CD4-positive, alpha-beta T cell treated with Interleukin-6 at 100 ng/mL for 8 hours (primary cell): ENCODE measurements at places on chromosomes 7 and 10.

DNA sequence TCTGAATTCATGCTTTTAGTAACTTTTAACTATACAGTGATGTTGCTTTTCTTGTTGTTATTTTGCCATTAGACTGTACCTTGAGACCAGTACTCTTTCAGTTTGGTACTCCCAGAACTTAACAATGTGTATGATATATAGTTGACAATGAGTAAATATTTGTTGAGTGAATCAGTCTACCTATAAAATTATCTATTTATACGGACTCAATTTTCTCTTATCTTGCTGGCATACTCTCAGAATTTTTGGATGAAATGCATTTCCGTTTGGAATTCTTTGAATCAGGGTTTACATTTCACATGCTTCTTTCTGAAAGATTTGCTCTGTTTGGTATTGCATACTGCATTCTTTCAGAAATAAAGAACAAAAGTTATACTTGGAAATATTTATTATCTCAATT, 47.8 kb upstream of the LRRC17 start:
- no peak for DNase-seq

- no peak for DNase-seq
These were observed 219.6 kb downstream of the CACNB2 start for GRCh38 chr10:18359812-18360211.

- no peak for DNase-seq
These were observed 122.8 kb upstream of the RHOBTB1 start for GRCh38 chr10:61066661-61067344.

DNA sequence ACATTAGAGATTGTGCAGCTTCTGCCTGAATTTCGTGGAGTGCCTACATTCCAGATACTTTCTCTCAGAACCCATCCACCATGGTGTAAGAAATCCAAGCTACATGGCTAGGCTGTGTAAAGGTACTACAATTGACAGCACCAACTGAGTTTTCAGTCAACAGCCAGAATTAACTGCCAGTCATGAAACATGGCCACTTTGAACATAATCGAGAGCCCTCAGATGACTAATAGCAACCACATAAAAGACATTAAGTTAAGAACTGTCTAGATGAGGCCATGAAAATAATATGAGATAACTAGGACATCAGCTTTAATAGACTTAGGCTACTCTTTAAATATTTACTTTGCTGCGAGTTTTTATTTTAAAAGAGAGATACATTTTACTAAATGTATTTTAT, 1106.8 kb upstream of the LRRTM3 start:
- no peak for DNase-seq

- DNase-seq: no peak
These were observed 105.4 kb upstream of the FRMD4A start for GRCh38 chr10:14435976-14436632.

DNA sequence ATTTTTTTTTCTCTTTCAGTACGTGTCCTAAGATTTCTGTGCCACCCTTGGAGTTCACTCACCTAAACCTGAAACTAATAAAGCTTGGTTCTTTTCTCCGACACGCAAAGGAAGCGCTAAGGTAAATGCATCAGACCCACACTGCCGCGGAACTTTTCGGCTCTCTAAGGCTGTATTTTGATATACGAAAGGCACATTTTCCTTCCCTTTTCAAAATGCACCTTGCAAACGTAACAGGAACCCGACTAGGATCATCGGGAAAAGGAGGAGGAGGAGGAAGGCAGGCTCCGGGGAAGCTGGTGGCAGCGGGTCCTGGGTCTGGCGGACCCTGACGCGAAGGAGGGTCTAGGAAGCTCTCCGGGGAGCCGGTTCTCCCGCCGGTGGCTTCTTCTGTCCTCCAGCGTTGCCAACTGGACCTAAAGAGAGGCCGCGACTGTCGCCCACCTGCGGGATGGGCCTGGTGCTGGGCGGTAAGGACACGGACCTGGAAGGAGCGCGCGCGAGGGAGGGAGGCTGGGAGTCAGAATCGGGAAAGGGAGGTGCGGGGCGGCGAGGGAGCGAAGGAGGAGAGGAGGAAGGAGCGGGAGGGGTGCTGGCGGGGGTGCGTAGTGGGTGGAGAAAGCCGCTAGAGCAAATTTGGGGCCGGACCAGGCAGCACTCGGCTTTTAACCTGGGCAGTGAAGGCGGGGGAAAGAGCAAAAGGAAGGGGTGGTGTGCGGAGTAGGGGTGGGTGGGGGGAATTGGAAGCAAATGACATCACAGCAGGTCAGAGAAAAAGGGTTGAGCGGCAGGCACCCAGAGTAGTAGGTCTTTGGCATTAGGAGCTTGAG, at the start of gene CFTR:
TSS of gene CFTR (plus strand) at position 801 of the 830 bp plus-strand sequence. CDS start 70 bp downstream, outside the sequence.
- no peak for DNase-seq

GRCh38 chr10:14253079-14253478, 77.6 kb downstream of the FRMD4A start:
- no peak for DNase-seq

DNA sequence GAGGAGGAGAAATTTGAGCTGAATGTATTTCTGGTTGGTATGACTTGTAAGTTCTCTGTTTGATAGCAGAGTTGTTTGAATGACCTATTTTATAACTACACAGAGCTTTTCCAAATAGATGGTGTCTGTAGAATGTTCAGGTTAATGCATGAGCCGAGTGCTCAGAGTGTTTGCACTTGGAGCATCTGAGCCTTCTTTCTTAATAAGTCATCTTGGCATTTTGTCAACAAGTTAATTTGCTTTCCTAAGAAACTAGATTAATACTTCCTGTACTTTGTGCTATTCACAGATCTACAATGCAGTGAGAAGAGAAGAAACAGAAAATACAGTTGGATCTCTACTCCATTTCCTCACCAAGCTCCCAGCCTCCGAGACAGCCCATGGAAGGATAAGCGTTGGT, 138.2 kb downstream of the PLCE1 start:
- DNase-seq: no peak
